ENCODE measurements at places on chromosomes 5 and 9. TPM values are rescaled to one million over a fixed set of nuclear protein-coding genes. Genes with fewer than 3 reads are reported as not detected.

GRCh38 chr5:146947181-146947941 is 68.8 kb upstream of the PPP2R2B start:
- H3K4me1 ChIP-seq, result peaks cover 7% of the 10 kb centered on the region
- no peak overlapping the region for H3K4me3 ChIP-seq
- H3K36me3 ChIP-seq, result no peaks in the 10 kb centered on the region

DNA sequence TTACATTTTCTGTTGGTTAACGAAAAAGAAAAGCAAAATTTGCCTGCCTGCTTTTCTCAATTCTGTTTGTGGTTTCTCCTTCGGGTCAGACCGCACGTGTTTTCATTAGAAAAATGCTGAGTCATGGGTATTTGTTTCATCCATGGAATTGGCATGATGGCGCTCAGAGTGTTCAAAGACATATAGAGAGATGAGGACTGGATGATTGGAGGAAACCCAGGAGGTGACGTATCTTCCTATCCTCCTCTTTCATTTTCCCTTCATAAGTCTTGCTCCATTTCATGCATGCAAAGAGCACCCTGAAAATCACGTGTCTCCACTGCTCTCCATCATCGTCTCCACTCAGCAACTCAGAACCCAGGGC is 353.8 kb upstream of the WWC1 start:
- H3K4me1 ChIP-seq, result peaks cover 7% of the 10 kb centered on the region
- DNase-seq, result no peak
- peaks cover 10% of the 10 kb centered on the region for H3K27me3 ChIP-seq
- no peak overlapping the region for H3K4me3 ChIP-seq

DNA sequence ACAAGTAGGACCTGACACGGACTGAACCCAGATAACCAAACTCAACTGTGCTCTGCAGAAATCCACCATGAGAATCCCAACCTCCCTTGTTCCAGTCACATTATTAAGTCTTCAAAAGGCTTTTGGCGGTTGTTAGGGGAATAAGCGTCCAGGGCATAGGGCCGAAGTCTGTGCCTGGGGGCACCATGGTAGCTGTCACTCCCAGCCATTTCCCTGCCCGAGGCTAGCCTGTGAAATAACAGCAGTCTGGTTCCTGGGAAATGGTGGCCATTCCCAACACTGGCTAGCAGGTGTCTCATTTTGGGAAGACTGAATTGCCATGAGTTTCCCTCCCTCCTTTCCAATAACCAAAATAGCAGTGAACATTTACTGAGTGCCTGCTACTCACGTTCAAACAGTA is 122.2 kb downstream of the CRB2 start:
- H3K36me3 ChIP-seq, result no peaks in the 10 kb centered on the region
- H3K27me3 ChIP-seq, result no peaks in the 10 kb centered on the region

- H3K36me3 ChIP-seq, result no peaks in the 10 kb centered on the region
- no peak overlapping the region for H3K4me3 ChIP-seq
- H3K4me1 ChIP-seq, result peaks cover 7% of the 10 kb centered on the region
- no peaks in the 10 kb centered on the region for H3K27me3 ChIP-seq
- no peak overlapping the region for H3K27ac ChIP-seq
These were observed 211.3 kb downstream of the MAN2A1 start for GRCh38 chr5:109900911-109901627.

GRCh38 chr5:12952409-12952808 is 992.1 kb downstream of the DNAH5 start:
- no peaks in the 10 kb centered on the region for H3K27me3 ChIP-seq
- no peak for DNase-seq
- no peak overlapping the region for H3K4me3 ChIP-seq
- no peaks in the 10 kb centered on the region for H3K36me3 ChIP-seq
- no peak overlapping the region for H3K27ac ChIP-seq

DNA sequence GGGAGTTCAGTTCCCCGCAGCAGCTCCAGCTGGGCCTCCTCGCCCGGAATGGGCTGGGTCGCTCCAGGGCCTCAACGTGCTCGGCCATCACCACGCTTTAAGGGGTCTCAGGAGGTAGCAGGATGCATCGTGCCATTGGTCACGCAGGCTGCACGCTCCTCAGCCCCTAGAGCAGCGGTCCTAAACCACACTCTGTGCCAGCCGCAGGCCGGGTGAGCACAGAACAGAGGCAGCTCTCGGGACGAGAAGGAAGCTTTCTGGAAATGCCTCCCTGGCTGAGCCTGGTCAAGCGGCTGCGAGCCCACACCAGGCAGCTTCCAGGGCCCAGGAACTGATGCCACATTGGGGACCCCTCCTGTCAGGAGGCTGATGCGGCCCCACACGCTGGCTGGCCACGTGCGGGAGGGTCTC is 39.3 kb upstream of the LPCAT1 start:
- no peak overlapping the region for H3K27ac ChIP-seq
- DNase-seq, result no peak
- H3K36me3 ChIP-seq, result no peaks in the 10 kb centered on the region
- H3K27me3 ChIP-seq, result no peaks in the 10 kb centered on the region
- H3K4me3 ChIP-seq, result no peak overlapping the region
- H3K4me1 ChIP-seq, result no peaks in the 10 kb centered on the region

DNA sequence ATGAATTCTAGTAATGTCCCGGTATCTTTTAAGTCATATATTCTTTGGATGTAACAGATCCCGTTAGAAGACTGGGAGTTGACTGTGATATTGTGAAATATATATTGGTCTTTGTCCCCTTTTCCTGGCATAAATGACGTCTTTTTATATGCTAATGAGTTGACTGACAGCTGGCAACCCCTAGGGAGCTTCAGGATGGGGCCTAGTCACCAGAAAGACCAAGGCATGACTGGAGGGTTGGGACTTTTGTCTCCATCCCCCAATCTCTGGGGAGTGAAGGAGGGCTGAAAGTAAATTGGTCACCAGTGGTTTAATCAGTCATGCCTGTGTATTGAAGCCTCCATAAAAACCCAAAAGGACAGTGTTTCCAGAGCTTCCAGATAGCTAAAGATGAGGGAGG is 241.6 kb downstream of the PJA2 start:
- H3K4me1 ChIP-seq, result no peaks in the 10 kb centered on the region
- H3K4me3 ChIP-seq, result no peak overlapping the region
- peaks cover 2% of the 10 kb centered on the region for H3K36me3 ChIP-seq
- no peaks in the 10 kb centered on the region for H3K27me3 ChIP-seq
- DNase-seq, result no peak
- H3K27ac ChIP-seq, result no peak overlapping the region

- no peaks in the 10 kb centered on the region for H3K4me1 ChIP-seq
- no peaks in the 10 kb centered on the region for H3K27me3 ChIP-seq
- H3K36me3 ChIP-seq, result no peaks in the 10 kb centered on the region
- DNase-seq, result no peak
- H3K27ac ChIP-seq, result no peak overlapping the region
These were observed 302.6 kb upstream of the TAS2R1 start for GRCh38 chr5:9932770-9933169.

DNA sequence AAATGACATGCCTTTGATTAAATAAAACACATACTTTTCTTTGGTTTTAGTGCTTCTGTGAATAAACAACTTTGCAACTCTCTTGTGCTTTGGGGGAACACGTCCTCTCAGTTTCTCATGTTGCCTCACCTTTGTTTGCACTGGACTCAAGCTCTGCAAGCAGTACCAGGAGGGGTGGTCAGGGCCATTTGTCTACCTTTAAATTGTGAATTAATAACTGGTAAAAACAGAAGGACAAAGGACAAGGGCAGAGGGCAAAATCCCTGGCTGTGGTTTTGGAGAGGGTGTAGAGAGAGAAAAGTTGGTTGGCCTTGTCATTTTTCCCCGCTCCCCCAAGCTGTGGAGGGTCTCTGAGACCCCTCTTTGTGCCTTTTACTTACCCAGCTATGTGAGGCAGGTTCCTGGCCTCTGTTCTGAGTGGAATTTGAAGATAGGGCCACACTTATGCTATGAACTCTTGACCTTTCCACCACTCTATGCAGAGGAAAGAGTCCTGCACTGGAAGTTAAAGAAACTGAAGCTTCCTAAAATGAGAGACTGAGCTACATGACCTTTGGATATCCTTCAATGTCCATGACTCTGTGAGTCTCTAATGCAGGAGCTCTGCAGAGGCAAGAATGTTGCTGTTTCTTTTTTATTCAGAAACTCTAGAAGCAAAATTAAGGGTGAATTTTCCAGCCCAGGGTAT is 55.1 kb upstream of the MOCS2 start:
- no peak overlapping the region for H3K27ac ChIP-seq
- no peak for DNase-seq
- peaks cover 9% of the 10 kb centered on the region for H3K27me3 ChIP-seq

GRCh38 chr5:172104801-172105701 is 83.0 kb downstream of the STK10 start:
- peaks cover 36% of the 10 kb centered on the region for H3K36me3 ChIP-seq
- H3K4me1 ChIP-seq, result peaks cover 44% of the 10 kb centered on the region
- H3K4me3 ChIP-seq, result no peak overlapping the region
- H3K27ac ChIP-seq, result peak overlapping the region; percentile 54

DNA sequence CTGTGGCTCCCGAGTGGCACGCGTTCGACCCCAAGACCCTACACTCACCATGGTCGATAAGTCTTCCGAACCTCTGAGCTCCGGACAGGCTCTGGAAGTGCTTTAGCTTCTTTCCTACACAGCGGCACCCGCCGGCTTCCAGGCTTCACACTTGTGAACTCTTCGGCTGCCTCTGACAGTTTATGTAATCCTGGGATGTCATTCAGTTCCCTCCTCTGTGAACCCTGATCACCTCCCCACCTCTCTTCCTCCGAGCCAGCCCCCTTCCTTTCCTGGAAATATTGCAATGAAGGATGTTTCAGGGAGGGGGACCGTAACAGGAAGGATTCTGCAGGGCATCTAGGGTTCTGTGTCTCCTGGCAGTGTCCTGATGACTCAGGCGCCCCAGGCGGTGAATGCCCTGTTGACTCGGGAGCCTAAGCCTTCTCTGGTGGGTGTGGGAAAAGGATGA is at the start of gene CD14:
Gene CD14 (minus strand): TSS at position 155 of the 451 bp plus-strand sequence. CDS start 104 bp downstream, at position 51.
- no peaks in the 10 kb centered on the region for H3K36me3 ChIP-seq
- H3K27me3 ChIP-seq, result peaks cover 23% of the 10 kb centered on the region
- peak within 1 kb of the TSS; percentile 82 for H3K4me3 ChIP-seq
- H3K27ac ChIP-seq, result peak within 1 kb of the TSS; percentile 69
- no peak for DNase-seq

DNA sequence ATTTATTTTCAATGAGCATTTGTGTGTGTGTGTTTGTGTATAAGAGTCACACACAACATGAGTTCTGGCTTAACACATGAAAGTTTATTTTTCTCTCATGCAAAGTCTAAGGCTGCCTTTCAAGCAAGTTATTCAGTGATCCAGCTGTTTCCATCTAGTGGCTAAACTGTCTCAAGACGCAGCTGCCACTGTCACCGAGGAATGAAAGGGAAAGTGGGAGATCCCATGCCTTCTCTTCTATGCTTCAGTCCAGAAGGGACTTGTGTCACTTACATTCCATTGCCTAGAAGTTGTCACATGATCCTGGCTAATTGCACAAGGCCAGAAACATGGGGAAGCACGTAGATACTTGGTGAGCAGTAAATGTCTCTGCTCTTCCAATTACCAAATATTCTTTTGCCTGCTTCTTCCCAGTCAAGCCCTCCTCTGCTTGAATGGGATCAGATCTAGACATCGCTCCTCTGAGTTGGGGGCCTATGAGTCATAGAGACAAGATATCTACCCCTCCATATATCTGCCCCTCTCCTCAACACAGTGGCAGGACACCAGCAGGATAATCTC is 30.4 kb upstream of the SLIT3 start:
- DNase-seq, result no peak
- no peak overlapping the region for H3K27ac ChIP-seq
- no peaks in the 10 kb centered on the region for H3K36me3 ChIP-seq
- H3K4me3 ChIP-seq, result no peak overlapping the region

GRCh38 chr5:160506006-160507004 is 84.7 kb downstream of the PTTG1 start:
- H3K4me1 ChIP-seq, result peaks cover 28% of the 10 kb centered on the region
- H3K27me3 ChIP-seq, result no peaks in the 10 kb centered on the region
- H3K4me3 ChIP-seq, result peak overlapping the region; percentile 26
- DNase-seq, result peak; percentile 74
- H3K27ac ChIP-seq, result peak overlapping the region; percentile 69
- H3K36me3 ChIP-seq, result no peaks in the 10 kb centered on the region

DNA sequence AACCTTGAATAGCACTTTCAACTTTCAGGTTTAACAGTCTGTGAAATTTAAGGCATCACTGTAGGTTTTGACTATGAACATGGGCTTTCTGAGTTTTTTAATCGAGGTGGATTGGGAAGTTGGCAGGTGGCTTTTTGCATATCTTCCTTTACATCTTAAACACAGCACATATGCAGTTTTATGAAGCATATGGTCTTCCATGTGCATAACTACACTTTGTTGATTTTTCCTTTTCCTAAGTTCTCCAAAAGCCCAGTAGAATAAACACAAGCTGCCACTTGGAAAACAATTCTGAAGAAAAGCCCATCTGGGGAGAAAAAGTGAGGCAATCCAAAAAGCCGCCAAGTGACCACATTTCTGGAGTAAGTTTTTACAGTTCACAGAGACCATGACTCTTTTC is 236.5 kb upstream of the IL12B start:
- DNase-seq, result no peak
- no peak overlapping the region for H3K4me3 ChIP-seq
- H3K36me3 ChIP-seq, result no peaks in the 10 kb centered on the region
- H3K27me3 ChIP-seq, result no peaks in the 10 kb centered on the region
- H3K27ac ChIP-seq, result no peak overlapping the region

DNA sequence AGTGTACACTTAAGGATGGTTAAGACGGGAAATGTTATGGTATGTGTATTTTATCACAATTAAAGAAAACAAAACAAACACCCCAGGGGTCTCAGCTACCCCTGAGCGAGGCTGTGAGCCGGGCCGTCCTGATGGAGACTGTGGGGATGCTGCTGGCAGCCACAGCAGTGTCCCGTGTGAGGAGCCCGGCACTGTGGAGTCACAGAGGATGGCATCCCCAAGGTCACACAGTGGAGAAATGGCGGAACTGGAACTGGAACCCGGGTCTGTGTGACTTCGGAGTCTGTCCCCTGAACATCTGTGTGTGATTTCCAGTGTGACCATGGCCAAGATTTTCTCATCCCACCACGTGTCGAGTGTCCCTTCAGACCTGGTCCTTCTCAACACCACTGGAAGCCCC is 80.7 kb upstream of the PHYKPL start:
- no peak overlapping the region for H3K27ac ChIP-seq
- no peak for DNase-seq
- H3K4me1 ChIP-seq, result no peaks in the 10 kb centered on the region
- no peak overlapping the region for H3K4me3 ChIP-seq

GRCh38 chr9:131478911-131479310 is 23.8 kb upstream of the POMT1 start:
- H3K27me3 ChIP-seq, result no peaks in the 10 kb centered on the region
- no peak for DNase-seq
- peaks cover 7% of the 10 kb centered on the region for H3K4me1 ChIP-seq
- peaks cover 24% of the 10 kb centered on the region for H3K36me3 ChIP-seq
- no peak overlapping the region for H3K4me3 ChIP-seq
- H3K27ac ChIP-seq, result peak overlapping the region; percentile 3

GRCh38 chr9:109779711-109780452 is at the start of gene PALM2AKAP2:
Gene PALM2AKAP2 (plus strand): TSS chr9:109780198. CDS start chr9:109780489, 291 bp downstream.
- no peak within 1 kb of the TSS for H3K27ac ChIP-seq
- H3K4me3 ChIP-seq, result no peak within 1 kb of the TSS
- DNase-seq, result peak; percentile 3
- H3K4me1 ChIP-seq, result no peaks in the 10 kb centered on the region
- peaks cover 34% of the 10 kb centered on the region for H3K27me3 ChIP-seq

Gene MCC
- total RNA-seq, result 2.9 TPM

Gene CCDC152
- 19.9 TPM for total RNA-seq

Gene ACSL6
- total RNA-seq, result 4.6 TPM

Gene CD74
- 294 TPM for total RNA-seq

Gene SUSD3
- total RNA-seq, result 27.1 TPM

Gene LCN12
- 1.2 TPM for total RNA-seq

Gene PLAC8L1
- not detected for total RNA-seq
